ENCODE measurements at places on chromosomes 1 and 21.

GRCh38 chr1:206655471-206655882, 20.1 kb downstream of the DYRK3 start:
- no peak for DNase-seq

- no peak for DNase-seq
Observed at GRCh38 chr1:76254104-76255030, 179.8 kb downstream of the ST6GALNAC3 start.

DNA sequence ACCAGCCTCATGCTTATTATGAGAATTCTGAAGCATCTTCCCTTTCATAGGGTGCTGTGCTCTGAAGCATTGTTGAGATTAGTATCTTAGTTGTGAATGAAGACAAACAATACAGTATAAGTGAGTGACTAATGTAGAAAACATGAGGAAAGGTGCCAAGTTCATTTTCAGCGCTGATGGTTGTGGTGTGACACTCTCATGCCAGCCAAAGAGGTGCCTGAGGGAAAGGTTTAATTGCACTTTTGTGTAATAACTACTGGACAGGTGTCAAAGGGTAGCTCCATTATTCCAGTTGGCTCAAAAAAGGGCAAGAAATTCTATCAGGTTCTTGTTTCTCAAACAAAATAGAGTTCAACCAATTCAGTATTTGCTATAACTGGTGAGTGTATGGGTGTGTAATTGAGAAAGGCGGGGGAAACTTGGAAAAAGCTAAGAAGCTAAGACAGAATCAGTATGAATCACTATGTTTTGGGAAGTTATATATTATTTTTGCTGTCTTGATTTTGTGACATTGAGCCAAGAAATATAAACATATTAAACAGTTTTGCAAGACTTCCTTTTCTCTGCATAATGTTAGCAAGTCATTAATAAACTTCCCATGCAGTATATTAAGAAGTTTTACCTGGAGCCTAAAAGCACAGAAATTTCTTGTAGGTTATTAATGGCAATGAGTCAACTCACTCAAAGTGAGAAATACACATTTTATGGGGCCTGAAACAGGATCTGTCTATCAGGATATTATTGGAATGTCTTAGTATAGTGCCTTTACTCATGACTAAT, 31.8 kb downstream of the KCNK2 start:
- no peak for DNase-seq

DNA sequence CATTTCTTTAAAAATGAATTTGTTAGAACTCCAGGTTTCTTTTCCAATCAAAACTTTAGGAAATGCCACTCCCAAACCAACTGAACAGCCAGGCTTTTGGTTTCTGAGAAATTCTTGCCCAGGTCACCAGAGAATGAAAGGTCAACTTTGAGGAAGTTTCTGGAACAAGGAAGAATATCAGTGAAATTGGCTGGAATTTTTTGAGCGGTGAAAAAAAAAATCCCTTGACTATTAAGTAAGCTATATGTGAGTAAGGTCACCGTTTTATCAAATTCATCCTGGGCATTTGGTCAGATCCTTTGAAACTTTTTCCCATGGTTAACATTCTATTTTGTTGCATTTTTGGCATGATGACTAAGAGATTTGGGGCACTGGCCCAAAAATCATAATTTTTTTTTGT, 469.3 kb downstream of the LTN1 start:
- no peak for DNase-seq

DNA sequence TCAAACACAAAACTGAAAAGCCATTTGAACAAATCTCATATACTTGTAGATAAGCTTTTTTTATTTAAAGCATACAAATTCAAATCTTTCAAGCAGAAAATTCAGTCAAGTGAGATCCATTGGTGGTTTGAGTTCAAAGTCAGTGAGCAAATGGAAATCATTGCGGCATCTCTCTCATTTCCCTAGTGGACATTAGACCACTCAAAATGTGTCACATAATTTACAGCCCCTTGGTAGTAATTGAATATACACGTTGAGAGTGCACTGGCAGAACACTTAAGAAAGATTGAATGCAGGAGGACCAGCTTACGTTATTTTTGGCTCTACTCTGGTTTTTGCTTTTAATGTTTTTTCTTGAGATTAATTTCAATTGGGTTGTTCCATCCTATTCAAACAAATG, 633.7 kb downstream of the USP25 start:
- no peak for DNase-seq

DNA sequence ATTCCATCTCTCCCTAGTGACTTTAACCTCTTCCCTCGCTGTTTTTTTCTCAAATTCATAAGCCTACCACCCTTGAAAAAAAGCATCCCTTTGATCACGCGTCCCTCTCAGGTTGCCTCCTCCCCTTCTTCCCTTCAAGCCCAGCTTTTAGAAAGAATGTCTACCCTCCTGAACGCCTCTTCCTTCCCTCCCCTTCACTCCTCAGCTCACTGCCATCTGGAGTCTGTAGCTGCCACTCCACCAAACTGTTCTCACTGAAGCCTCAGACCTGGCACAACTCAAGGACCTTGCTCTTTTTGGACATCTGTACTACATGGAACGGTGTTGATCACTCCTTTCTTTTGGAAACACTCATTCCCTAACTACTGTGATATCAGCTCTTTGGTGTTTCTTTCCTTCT, 80.6 kb downstream of the SLC25A24 start:
- no peak for DNase-seq

- DNase-seq: no peak
Observed at GRCh38 chr1:219565921-219566320, 47.0 kb downstream of the ZC3H11B start.

DNA sequence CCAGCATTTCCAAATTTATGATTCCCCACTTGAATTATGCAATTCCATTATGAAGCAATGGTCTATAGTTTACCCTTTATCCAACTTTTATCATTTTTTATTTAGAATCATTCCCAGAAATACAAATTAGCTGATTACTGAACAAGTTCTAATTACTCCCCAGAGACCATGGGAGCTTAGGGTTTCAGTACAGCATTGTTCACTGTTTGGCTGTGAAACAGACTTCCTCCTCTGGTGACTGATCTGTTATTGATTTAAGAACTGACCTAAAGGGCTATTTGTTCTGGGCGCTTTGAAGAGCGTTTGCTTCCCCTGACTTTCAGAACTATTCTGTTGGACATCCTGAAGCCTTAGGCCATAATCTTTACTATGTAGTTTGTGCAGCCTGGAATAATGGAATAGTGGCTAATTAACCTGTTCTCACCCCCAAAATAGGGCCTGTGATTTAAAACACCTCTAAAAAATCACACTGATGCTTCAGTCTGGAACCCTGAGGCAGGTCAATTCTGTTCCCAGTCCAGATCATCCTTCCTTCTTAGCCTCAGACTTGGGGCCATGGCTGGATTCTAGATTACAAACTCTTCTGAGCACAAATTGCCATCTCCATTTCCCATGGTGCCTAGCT, 58.7 kb downstream of the ALG14 start:
- no peak for DNase-seq

GRCh38 chr1:15420853-15421465, 11.3 kb downstream of the EFHD2 start:
- no peak for DNase-seq

DNA sequence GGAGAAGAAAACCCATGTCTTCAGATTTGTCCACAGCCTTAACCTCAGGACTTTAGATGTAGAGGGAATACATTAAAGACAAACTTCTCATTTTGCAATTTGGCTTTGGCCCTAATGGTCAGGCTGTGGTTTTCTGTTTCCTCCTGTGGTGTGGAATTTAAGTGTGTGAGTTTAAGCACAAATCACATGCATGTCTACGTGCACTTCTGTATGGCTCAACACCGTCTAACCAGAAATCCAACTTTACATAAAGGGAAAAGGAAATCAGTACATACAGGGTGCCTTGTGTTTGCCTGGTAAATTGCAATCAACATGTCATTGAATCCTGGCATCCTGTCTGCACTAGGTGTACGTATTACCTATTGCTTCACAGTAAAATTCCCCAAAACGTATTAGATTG, 1.2 kb upstream of the ZNF124 start:
- no peak for DNase-seq

GRCh38 chr1:203492748-203493130, 1.2 kb upstream of the OPTC start:
- DNase-seq: no peak
